Stimulated activated CD4-positive, alpha-beta T cell treated with anti-CD3 and anti-CD28 coated beads, Interleukin-15, amount 100 ng/mL, for 1 hour (primary cell): ENCODE measurements at places on chromosomes 2 and 18.

DNA sequence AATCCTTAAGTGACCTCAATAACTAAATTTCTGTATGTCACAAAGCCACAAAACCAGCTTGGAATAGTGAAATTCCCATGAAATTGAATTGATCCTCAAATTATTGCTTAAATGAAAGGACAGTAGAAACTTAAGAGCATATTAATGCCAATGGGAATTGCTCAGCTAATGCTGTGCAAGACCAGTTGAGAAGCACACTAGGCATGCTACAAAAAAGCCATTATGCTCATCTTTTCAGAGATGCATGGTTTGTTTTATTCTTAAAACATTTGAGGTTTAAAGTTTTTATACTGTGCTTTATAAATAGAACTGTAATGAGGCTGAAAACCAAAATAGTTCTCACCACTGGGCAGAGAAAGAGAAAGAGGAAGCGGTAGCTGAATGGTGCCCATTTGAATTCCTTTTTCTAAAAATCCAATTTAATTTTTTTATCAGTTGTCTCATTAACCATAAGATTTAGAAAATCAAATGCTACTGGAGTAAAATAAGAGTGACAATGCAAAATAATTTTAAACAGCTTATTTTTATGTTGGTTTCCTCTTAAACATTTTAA lies 98.6 kb downstream of the LNPK start:
- no peak for DNase-seq

DNA sequence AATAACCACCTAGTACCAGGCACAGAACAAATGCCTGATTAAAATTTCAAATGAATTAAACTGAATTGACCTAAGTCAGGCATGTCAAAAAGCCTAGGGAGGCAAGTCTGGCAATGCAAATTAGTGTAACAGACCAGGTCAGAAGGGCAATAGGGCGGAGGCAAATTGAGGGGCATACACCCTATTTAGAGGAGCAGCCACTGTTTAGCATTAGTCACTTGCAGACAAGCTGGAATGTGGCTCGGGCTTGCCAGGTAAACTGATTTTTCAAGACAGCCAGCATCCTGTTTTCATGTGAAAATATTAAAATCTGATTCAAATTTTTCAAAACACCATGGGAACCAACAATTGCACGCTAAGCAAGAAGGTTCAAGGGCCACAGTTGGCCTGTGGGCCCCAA lies 160.3 kb downstream of the EN1 start:
- DNase-seq, result no peak

- no peak for DNase-seq
Observed at GRCh38 chr2:224957540-224958461, 84.5 kb downstream of the DOCK10 start.

GRCh38 chr18:37419315-37419714 lies 146.3 kb downstream of the CELF4 start:
- DNase-seq, result no peak

DNA sequence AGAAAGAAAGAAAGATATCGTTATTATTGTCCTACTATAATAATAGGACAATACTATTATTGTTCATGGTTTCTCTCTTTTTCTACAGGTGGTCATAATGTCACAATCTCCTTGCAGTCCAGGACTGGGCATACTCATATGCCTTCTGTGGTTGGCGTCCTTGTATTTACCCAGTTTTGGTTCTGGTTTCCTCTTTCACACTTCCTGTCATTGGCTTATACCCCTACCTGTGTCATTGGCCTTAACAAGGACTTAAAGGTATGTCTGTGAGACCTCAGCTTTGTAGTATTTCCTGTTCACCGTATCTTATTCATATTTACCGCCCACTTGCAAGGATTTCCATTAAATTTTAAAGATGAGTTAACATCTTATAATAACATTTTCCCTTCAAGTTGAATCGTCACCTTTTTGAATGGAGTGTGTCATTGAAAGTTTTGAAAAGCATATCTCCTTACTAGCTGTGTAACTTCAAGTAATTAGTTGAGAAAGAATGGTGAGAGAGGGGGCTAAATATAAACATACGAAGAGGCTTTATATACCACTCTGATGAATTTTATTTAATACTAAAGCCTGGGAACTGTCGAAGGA lies 36.5 kb upstream of the HTR2B start:
- no peak for DNase-seq

- no peak for DNase-seq
Observed at GRCh38 chr2:201219328-201220096, 36.6 kb downstream of the CASP10 start.

- no peak for DNase-seq
Observed at GRCh38 chr2:24825883-24826772, 32.9 kb downstream of the CENPO start.

DNA sequence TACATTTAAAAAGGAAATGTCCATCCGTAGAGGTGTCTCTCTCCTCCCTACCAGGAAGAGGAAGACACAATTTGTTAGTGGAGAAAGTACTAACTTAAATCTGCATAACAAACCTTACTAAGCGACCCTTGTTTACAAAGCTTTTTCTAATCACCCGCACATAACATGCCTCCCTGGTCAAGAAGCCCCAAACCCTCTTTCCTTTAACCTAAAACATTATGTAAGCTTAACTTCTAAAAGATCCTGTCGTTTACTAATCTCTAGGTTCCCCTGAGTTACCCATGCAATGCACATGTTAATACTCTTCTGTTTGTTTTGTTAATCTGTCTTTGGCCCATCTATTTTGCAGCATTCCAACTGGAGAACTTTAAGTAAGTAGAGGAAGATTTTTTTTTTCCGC lies 630.3 kb upstream of the NRXN1 start:
- DNase-seq, result no peak

DNA sequence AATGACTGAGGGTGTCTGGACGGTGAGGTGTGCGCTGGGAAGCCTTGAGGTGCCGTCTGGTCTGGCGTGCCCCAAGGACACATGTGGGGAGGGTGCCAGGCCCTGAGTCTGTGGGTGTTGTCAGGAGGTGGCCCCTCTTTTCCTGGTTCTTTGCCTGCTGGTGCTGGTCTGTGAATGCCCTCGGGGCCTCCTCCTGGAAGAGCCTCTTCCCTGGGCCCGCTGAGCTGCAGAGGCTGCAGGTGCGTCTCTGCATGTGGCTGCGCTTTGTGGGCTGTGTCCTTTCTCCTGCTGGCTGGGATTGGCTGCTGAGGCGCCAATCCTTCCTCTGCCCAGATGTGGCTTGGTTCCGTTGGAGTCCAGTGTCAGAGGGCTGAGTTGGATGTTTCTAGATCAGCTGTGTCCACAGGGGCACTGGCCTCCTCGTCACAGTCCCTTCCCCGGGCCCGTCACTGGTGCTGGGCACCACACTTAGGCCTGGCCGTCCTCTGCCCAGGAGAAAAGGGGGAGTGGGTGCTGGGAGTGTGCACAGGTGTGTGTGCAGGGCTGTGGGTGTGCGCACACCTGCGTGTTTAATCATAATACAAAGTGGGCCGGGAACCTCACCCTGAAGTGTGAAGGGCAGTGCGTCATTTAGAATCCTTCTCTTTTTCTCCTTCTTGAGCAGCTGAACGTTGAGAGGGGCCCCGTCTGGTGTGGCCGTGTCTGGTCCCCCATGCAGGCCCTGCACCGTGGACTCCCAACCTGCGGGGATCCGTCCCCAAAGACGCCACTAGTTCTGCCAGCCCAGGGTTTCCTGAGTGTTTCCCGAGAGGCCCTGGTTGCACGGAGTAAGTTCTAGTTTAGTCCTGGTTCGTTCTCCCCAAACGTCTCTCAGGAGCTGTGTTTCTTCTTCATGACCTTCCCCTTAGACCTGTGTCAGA lies 35.5 kb downstream of the RTP5 start:
- no peak for DNase-seq

GRCh38 chr2:151640087-151640486 lies 94.2 kb downstream of the NEB start:
- DNase-seq, result no peak

DNA sequence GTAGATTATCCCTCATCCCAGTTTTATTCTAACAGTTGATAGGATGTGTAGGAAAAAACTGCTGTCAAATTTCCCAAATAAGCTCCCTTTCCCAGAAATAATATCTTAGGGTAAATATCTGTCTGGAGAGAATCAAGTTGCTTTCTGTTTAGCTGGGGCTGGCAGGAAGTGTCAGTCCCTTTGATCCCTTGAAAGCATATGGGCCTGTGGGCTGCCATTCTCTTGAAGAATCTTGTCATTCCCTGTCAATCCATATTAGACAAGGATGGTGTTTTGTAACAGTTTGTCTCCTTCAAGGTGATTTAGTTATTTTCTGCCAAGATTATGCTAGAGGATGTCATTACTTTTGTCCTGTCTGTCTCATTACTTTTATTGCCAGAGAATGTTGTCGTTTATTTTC lies 37.1 kb upstream of the UBE2E3 start:
- no peak for DNase-seq

DNA sequence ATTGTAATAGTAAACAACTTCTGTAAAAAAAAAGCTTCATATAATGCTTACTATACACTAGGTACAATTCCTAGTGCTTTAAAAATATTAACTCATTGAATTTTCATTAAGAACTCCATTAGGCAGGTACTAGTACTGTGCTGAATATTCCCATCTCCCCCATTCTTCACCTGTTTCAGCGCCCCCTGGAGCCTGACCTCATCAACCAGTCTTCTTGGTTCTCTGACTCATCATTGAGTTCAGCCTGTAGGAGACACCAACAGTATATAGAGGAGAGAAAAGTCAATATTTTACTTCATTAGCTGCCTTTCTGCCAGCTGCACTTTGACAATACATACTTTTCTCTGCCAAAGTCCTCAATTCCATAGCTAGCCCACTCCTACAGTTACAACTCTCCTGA lies 1009.9 kb upstream of the KLHL29 start:
- DNase-seq, result no peak

GRCh38 chr2:179890666-179891065 lies 29.3 kb upstream of the ZNF385B start:
- no peak for DNase-seq

DNA sequence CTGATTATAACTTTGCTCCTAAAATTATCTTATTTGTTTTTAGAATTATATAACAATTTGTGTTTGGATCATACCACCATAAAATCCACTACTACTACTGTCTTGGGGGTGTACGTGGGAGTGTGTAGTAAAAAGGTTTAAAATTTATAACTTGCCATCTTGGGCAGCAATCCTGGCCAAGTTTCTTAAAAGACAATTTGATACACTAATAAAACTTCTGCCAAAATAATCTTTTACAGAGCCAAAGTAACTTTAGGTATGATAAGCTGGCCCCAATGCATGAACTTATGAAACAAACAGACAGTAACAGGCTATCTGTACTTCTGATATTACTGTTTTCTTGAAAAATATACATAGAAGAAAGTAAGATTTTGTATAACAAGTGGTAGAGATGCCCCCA lies 11.3 kb upstream of the UBE2E3 start:
- no peak for DNase-seq

DNA sequence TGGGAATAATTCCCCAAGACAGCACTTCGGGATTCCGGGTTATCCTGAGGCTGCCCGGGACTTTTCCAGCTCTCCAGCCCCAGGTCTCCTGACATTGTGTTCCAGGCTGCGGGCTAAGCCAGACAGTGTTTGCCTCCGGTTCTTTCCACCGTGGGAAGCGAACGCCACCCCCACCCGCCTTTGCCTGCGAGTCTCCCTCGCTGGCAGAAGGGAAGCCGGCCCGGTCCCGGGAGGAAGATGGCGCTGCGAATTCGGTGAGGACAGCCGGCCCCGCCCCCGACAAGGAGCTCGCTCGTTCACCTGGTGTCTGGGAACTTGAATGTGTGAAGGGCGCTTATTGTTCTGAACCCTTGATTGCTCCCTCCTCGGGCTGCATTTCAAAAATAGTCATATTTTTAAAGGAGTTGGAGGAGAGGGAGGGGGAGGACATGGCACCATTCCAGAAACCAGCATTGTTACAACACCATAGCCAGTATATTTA lies 2.9 kb downstream of the LRATD1 start:
- DNase-seq, result no peak

DNA sequence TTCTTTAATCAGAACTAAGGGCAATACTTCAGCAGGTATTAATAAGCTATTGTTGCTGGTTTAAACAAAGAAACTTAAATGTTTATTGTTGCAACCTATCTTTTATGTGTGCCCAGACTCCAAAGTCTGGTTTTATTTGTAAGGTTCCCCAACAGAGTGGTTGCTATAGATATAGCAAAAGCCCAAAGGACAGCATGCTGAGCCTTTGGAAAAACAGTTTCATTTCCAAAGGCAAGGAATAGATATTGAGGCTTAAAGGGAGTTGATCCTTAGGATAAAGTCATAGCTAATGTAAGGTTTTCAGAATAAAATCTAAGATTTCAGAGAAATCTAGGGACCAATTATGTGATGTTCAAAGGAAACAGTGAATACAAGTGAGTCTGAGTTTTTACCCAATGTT lies 413.2 kb upstream of the SLC14A2 start:
- DNase-seq, result no peak

DNA sequence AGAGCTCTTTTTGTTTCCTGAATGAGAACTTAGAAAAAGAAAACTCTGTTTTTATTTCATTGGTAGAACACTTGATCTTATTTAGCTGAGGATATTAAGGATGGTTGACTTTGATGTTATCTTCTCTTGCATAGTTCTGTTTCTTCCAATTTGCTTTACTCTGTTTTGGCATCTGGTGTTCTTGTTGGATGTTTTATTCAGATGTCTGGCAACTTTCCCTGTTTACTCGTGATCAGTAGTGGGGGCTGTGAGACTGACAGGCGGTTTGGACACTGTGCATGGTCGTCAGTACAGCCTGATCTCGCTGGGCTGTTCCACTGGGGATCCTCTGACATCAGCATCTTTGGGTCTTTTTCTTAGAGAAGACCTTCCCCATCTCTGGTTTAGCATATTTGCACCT lies 100.1 kb downstream of the TSN start:
- DNase-seq, result no peak

DNA sequence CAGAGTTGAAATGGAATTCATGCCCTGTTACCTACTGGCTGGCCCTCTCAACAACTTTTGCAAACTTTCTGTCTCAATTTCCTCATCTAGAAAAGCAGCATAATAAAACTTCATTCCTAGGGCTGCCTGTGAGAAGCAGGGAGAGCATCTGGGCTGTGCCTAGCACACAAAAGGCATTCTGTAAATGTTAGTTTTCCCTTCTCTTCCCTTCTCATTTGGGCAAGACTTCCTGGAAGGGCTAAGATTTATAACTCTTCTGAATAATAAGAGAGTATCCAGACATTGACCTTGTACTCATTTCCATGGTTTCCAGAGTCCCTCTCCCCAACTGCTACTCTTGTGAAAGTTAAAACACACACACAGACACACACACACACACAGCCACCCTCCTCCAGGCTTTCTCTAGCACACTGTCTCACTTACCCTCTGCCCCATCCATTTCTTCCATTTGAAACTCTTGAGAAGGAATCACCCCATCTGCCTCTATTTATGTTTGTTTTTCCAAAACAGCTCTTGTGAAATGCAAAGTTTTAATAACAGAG lies 302.1 kb downstream of the SMAD2 start:
- no peak for DNase-seq

DNA sequence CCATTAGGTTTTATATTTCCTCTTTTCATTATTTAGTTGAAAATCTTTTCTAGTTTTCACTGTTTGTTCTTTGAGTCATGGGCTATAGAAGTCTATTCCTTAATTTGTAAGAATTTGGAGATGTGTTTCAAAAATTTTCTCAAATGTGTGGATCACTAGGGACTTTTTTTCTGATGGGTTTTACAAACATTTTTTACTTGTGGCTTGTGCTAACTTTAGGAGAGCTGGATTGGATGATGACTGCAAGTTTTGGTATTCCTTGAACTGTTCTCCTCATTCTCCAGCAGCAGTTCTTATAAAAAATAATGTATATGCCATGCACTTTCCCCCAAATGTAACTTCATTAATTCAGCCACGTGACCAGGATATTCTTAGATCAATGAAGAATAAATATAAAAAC lies 94.7 kb upstream of the CWC22 start:
- DNase-seq, result no peak
